Smooth muscle cell of bladder (primary cell): ENCODE measurements at places on chromosomes 3 and 15. TPM values are rescaled to one million over a fixed set of nuclear protein-coding genes. Genes with fewer than 3 reads are reported as not detected.

Gene ZNF662
- 0.57 and 1.0 TPM in 2 replicates for total RNA-seq

Gene CORO2B
- 4.3 and 5.3 TPM in 2 replicates for total RNA-seq

Gene ALDH1A3
- total RNA-seq, result 51.5 and 143 TPM in 2 replicates

Gene PLSCR5
- not detected in 2 replicates for total RNA-seq

Gene DNAH12
- total RNA-seq, result under 0.01 and 0.18 TPM in 2 replicates

Gene CCR3
- 0.09 TPM in 1 of 2 replicates, not detected in the other for total RNA-seq

Gene RTP4
- total RNA-seq, result 1.6 and 2.0 TPM in 2 replicates
